ENCODE measurements at places on chromosomes 5 and 9.

DNA sequence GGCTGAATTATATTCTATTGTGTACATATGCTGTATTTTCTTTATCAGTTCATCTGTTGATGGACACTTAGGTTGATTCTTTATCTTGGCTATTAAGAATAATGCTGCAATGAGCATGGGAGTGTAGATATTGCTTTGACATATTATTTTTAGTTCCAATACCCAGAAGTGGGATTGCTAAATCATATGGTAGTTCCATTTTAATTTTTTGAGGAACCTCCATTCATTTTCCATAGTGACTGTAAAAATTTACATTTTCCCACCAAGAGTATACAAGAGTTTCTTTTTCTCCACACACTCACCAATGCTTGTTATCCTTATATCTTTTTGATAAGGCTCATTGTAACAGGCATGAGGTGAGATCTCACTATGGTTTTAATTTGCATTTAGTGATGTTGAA, 19.4 kb downstream of the JAK2 start:
- DNase-seq = no peak

- DNase-seq = no peak
Observed at GRCh38 chr5:21184581-21184980, 1196.6 kb upstream of the CDH18 start.

- DNase-seq = no peak
Observed at GRCh38 chr5:139131062-139131461, 67.1 kb downstream of the SIL1 start.

- no peak for DNase-seq
Observed at GRCh38 chr5:147860641-147861025, 17.9 kb upstream of the SCGB3A2 start.

- no peak for DNase-seq
Observed at GRCh38 chr5:151679421-151680155, 7.1 kb downstream of the SPARC start.

GRCh38 chr9:89878687-89879086, 273.9 kb downstream of the GADD45G start:
- DNase-seq = no peak

Data from GM12891 (cell line).